ENCODE measurements at places on chromosomes 3 and 15.

DNA sequence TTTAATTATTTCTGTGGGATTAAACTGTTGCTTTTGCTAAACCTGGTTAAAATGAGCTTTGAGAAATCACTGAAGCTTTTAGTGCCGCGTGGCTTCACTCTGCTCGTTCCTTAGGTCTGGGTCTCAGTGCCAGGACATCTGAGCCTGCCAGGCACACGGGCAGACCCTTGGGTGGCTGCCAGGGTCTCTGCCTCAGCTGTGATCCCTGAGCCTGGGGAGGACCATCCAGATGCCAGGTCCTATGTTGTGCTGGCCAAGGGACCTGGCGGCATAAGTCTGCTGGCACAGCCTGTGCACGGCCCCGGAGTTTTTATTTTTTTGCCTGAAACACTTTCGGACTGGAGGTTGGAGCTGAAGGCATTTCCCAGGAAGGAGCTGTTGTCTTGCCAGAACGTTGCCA is 328.1 kb downstream of the LRTM1 start:
- DNase-seq: no peak

- DNase-seq: no peak
Observed at GRCh38 chr15:90892023-90892422, 7.7 kb downstream of the FES start.

GRCh38 chr3:88912294-88912877 is 195.0 kb upstream of the EPHA3 start:
- DNase-seq: no peak

DNA sequence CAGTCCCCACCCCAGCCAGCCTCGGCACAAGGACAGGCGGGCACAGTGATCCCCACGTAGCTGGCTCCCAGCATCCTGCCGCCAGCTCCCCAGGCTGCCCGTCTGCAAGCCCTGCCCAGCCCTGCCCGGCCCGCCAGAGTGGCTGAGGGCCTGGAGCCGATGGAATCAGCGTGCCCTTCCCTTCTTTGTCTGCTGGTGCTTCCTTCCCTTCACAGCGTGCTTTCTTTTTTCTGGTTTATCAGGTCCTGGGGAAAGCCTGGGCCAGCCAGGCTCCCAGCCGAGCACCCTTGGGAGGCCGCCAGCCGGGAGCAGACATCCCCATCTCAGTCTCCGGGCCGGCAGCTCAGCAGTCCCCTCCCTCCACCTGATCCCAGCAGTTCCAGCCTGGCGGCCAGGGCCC is 54.7 kb upstream of the SMAD6 start:
- no peak for DNase-seq

DNA sequence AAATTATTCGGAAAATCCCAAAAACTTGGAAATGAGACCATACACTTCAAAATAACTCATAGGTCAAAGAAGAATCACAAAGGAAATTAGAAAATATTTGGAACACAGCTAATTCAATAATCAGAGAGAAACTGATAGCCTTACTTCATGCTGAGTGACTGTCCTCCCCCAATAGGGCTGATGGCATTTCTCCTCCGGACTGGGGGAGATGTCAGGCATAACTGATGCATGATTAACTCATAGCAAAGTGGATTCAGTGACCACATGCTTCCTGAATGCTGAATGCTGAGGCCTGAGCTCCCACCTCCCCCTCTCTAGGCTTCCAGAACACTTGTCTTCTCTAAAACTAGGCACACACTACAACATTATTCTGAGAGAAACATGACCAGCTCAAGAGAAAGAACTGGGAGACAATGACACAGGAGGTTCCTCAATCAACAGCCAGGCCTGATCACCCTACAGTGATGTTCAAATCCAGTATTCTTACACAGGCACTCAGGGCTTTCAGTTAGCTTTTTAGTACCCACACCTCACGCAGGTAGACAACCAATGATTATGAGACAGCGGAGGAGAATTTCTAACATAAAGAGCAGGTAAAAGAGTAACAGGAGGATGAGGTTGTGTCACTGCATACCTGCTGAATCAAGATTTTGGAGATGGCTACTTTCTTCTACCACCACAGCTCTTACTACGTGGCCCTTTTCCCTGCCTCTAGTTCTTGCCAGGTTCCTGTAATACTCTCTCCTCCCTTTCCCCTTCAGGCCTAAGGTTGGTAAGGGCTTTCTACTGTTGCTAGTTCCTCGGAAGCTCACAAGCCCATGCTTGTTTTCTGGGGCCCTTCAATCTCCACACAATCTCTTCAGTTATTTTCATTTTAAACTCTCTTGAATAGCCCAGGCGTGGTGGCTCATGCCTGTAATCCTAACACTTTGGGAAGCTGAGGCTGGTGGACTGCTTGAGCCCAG is 96.1 kb downstream of the FMN1 start:
- no peak for DNase-seq

- no peak for DNase-seq
Observed at GRCh38 chr15:63197626-63198025, 8.2 kb downstream of the RAB8B start.

GRCh38 chr3:43907508-43907858 is 216.7 kb downstream of the ABHD5 start:
- no peak for DNase-seq

- no peak for DNase-seq
Observed at GRCh38 chr15:57384024-57384423, 7.7 kb downstream of the CGNL1 start.

DNA sequence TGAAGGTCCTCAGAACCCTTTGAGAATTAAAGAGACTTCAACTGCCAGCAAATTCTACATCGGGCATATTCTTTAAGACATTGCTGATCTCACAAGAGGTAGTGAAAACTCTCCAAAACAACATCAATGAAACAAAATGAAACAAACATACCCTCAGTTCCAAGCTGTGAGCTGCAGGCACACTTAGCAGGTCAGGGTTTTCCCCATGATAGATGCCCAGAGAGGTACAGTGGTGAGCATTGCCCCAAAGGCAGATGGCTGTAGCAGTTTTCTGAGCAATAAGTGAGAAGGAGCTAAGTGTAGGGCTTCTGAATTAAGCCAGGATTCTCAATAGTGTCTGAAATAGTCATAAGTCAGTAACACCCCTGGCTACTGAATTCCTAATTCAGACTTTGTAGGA is 96.1 kb upstream of the TSEN2 start:
- no peak for DNase-seq

- DNase-seq: no peak
Observed at GRCh38 chr3:175585898-175586297, 726.8 kb downstream of the NAALADL2 start.

DNA sequence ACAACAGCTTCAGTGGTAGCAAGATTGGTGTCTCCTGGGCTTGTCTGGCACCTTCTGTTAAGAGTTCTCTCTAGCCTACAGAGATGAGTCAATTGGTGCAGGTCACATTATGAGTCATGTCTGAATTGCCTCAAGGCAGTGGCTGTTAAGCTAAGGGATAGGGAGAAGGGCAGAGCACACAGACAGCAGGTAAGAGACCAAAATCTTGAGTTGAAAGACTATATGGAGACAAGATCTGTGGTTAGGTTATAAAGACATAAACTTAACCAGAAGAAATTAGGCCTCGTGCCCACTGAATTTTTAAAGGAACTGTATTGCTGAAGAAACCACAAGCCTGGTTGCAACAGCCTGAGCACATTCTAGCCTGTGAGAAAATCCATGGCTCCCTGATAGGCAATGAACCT is 19.2 kb upstream of the KPNA1 start:
- no peak for DNase-seq

DNA sequence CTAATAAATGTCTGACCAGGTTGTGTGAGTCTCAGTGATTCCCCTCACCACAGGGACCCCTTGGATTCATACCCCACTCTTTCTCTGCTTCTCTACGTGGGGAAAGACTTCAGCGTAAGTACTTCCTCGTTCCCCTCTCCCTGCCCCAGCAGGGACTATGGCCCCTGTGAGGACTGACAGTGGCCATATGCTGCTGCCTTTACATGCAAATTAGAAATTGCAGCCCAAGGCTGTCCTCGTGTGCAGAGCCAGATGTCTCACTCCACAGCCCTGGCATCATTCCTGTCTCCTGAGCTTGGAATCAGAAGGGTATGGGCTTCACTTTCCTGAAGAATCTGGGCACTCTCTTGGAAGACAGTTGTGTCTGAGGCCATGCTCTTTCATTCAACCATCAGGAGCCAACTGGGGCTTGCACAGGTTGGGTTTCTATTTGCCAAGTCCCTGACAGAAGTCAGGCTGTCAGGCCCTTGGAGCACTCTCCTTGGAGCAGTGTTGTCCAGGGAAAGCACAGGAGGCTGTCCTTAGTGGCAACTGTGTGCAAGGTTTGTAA is 30.5 kb upstream of the IQCF2 start:
- no peak for DNase-seq
